ENCODE measurements at places on chromosomes 11 and 22.

DNA sequence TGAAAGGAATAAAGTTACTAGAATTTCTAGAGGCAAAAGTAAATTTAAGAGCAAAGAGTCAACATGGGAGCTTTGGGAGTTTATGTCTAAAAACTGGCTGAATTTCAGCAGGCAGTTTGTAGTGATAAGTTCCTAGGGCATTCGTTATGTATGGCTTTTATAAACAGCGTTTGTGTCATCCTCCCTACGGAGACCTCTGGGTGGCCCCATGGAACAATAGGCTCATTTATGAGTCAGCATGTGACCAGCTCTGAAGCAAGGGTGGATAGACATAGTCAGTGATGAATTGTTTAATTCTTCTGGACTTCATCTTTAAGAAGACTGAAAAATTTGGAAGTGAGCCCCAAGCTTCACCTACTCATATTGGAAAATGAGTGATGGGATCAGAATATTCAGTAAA lies 37.1 kb downstream of the SVIP start:
- DNase-seq = no peak

DNA sequence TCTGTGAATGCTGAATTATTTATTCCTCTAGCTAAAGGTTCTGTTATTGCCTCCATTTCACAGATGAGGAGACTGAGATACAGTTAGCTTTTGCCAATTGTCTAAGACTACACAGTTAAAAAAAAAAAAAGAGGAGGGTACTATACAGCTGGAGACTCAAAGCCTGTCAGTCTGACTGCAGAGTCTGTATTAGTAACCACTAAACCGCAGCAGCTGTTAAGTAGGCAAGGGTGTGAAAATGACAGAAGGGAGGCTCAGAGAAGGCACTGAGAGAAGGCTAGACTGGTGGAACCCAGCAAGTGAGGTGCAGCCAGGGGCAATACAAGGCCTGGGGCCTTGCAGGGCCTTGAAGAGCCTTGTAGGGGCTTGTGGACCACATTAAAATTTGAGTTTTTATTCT lies 181.2 kb downstream of the CSNK2A3 start:
- no peak for DNase-seq

- no peak for DNase-seq
Measured at GRCh38 chr11:77038029-77038824, 4.0 kb downstream of the B3GNT6 start.

- DNase-seq = no peak
Measured at GRCh38 chr11:124204008-124204407, 20.9 kb downstream of the OR10D3 start.

- peak; percentile 73 for DNase-seq
Measured at GRCh38 chr11:68212421-68213134, 518 bp downstream of the KMT5B start.

GRCh38 chr11:27218421-27219038 lies 144.5 kb downstream of the CCDC34 start:
- DNase-seq = no peak

DNA sequence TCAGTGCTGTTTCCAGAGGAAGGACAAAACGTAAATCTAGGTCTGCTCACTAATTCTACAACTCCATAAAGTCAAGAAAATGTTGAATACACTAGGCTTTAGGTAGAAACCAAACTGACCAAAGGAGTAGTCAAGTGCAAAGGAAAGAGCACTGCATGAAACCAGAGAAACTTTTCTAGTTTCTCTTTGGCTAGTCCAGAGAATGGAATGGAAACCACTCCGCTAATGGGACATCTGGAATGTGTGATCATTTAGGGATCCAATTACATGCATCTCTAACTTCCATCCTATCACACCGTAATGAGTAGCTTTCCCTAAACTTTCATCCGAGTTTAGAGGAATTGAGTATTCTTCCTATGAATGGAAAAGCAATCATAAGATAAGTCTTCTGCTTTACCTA lies 2.4 kb downstream of the OR52M1 start:
- DNase-seq = no peak

- DNase-seq = no peak
Measured at GRCh38 chr11:94243571-94244515, 60.5 kb upstream of the IZUMO1R start.

DNA sequence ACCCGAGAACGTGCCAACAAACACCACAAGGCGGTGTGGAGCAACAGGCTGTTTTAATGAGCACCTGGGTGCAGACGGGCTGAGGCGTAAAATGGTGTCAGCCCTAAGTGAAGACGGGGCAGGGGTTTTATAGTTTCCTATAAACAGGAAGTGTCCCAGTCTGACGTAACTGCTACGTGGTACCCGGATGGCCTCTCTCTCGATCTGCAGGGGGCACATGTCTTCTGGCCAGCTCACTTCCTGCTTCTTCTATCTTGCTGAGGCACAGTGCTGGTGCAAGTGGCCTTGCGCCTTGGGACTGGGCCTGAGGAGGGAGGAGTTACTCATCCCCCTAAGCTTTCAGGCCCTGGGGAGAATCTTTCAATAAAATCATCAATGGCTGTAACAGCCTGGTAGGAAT lies 20.9 kb downstream of the OOSP3 start:
- DNase-seq = no peak

- no peak for DNase-seq
Measured at GRCh38 chr22:45783690-45784089, 112.1 kb downstream of the ATXN10 start.

- no peak for DNase-seq
Measured at GRCh38 chr11:69645801-69646492, 5.0 kb downstream of the CCND1 start.

GRCh38 chr11:62553080-62553838 lies 6.7 kb upstream of the AHNAK start:
- DNase-seq = peak; percentile 51

DNA sequence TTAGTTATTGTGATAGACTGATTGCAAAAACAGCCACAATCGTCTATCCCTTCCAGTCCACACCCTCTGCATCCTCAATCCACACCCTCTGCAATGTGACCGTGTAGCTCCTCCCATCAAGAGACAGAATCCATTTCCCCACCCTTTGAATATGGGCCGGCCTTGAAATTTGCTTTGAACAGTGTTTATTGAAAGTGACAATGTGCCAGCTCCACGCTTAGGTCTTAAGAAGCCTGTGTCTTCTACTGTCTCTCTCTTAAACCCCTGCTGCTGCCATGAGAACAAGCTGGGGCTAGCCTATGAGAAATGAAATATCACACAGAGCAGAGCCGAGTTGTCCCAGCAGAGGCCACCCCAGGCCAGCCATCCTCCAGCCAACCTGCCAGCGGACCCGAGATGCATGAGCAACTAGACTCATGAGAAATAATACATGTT lies 22.3 kb upstream of the MICAL2 start:
- no peak for DNase-seq

GRCh38 chr11:12216041-12216451 lies 105.7 kb downstream of the MICAL2 start:
- DNase-seq = no peak

DNA sequence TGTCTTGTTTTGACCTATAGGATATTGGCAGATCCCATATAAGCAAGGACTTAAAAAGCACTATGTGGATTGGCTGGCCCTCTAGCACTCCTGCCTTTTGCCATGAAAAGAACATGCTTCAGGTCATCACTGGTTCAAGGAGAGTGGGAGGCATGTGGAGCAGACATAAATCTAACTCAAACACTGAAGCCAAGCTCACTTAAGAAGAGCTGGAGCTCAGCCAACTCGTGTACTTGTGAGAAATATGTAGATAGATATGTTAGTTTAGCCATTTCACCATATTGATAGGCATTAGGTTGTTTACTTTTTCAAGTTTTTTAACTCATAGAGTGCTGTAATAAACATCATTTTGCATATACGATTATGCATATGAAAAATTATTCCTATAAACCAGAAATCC lies 19.9 kb upstream of the BBOX1 start:
- DNase-seq = no peak

- no peak for DNase-seq
Measured at GRCh38 chr11:113778111-113778910, 1.3 kb upstream of the CLDN25 start.

GRCh38 chr22:28768701-28769393 lies 3.6 kb upstream of the CCDC117 start:
- DNase-seq = no peak
